ENCODE measurements at places on chromosomes 1 and 21.

DNA sequence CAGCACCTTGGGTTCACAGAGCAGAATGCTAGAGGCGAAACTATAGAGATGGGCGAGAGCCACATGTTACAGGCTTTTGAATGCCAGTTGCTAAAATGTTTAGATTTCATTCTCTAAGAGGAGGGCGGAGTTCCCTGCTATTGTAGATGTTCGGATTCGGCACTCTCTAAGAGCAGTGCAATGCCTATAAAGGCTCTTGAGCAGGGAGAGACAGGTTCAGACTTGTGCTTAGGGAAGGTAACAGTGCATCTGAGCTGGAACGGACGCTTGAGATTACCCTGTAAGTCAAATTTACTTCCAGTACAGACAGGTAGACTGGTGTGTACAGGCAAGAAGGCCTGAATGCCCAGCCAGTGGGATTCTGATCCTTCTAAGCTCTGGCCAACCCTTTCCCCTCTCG is 15.3 kb downstream of the LURAP1 start:
- DNase-seq: no peak

DNA sequence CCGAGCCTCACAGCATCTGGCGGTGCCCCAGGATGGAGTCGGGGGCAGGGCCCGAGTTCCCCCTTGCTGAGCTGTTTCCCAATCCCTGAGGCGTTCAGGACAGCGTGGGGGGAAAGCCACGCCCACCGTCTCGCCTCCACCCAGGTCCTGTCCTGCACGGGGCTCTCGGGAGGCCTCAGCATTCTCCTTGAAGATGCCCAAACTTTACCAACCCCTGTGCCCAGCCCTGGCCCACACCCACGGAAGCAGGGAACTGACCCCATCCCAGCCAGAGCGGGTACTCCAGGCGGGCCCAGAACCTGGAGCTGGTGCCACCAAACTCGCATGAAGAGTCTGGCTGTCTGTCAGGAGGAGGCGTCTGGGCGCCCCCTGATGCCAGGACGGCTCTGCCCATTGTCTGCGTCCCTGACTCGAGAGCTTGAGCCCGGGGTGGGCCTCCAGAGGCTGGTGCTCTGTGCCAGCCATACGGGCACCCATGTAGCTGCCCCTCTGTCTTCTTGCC is 35.3 kb upstream of the POFUT2 start:
- peak; percentile 60 for DNase-seq

GRCh38 chr1:4830707-4831106 is 176.3 kb downstream of the AJAP1 start:
- DNase-seq: no peak

GRCh38 chr1:53524428-53525375 is 65.5 kb downstream of the DMRTB1 start:
- DNase-seq: no peak

GRCh38 chr21:34196996-34197395 is 123.6 kb downstream of the MRPS6 start:
- no peak for DNase-seq

All from islet precursor cell (in vitro differentiated cells).